Cortex of kidney (tissue), 1 donor: ENCODE measurements at places on chromosomes 7 and 10.

DNA sequence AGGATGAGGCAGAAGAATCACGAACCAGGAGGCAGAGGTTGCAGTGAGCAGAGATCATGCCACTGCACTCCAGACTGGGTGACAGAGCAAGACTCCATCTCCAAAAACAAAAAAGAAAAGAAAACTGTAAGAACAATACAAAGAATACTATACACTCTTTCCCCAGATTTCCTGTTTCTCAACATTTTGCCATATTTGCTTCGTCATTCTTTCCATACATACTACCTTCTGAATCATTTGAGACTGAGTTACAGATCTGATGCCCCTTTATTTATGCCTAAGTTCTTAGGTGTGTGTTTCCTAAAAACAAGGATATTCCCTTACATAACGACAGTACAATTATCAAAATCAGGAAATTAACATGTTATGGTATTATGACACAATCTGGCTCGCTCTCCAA is 168.4 kb upstream of the CELF2 start:
- no peak for DNase-seq

- DNase-seq = no peak
Measured at GRCh38 chr10:48389272-48389671, 82.8 kb downstream of the MAPK8 start.

DNA sequence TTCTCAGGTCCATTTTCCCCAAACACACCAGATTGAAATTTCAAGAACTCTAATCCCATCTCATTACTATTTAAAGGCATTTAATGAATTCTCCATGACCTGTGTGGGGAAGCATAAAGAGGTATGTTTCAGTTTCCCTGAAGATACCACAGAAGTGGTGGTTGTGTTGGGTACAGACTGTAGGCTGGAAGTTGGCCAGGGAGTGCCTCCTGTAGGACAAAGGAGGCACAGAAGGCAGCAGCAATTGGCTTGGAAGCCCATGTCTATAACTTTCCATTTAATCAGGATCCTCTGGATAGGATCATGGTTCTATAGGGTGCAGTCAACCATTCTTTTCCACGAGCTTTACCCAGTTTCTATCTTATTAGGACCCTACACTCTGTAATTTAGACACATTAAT is 8.6 kb upstream of the BET1 start:
- no peak for DNase-seq

DNA sequence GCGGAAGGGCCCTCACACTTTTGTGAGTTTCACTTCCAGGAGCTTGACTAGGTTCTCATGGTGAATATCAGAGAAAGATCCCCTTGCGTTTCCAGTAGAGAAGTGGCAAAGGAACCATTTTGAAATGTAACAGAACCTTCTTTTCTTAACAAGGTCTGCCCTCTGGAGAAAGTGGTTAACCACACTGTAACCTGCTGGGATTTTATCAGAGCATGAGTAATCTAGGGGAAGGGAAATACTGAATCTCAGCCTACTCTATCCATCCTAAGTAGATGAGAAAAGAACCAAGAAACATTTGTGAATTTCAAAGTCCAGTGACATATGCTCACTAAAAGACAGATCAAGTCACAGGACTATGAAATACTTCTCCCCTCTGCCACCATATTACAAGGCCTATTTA is 235.5 kb downstream of the ZEB1 start:
- no peak for DNase-seq

- no peak for DNase-seq
Measured at GRCh38 chr10:52442576-52442975, 128.5 kb downstream of the DKK1 start.

DNA sequence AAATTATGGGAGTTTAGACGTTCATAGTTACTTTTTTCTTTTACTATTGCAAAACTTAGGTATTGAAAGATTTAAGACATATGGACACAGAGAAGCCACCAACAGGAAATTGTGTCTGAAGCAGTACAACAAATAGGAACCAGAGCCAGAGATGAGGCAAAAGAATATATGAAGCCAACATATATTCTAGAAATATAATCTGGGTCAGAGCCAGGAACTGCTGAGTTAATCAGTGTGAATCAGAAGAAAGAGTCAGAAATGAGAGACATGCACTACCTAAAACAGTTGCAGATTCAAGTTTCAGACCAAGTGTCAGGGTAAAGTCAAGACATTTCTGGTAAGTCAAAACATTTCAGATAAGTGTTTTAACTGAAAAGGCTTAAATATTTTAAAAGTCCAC is 67.7 kb downstream of the DGKB start:
- DNase-seq = no peak

DNA sequence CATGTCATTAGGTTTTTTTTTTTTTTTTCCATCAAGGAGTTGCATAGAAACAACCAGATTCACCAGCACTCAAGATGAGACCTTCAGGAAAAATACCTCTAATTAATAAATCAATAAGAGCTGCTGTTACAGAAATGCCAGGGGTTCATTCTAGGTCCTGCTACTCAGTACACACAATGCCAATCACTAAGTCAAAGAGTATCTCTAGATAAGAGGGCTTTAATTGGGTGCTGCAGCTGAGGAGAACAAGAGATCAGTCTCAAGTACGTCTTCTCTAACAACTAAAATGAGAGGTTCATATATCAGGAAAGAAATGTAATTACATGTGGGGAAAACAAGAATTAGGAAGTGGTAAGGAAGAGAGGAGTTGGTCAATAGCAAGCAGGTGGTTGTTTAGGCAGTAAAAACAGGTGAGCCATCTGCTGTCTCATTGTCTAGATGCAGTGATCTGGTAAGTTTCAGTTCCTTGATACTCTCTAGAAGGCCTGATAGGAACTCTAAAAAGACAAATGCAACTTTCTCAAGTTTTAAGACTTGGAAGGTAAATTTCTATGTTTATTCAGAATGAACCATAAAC is 272.9 kb upstream of the ZWINT start:
- no peak for DNase-seq

- no peak for DNase-seq
Measured at GRCh38 chr10:131663351-131663750, 237.5 kb upstream of the PPP2R2D start.

- DNase-seq = no peak
Measured at GRCh38 chr10:3460420-3461128, 288.0 kb upstream of the PITRM1 start.

GRCh38 chr7:35718047-35718446 is 23.1 kb upstream of the HERPUD2 start:
- DNase-seq = no peak

- DNase-seq = no peak
Measured at GRCh38 chr10:14916600-14916999, 37.3 kb downstream of the DCLRE1C start.

- DNase-seq = no peak
Measured at GRCh38 chr7:35253460-35253709, 515 bp downstream of the TBX20 start.

DNA sequence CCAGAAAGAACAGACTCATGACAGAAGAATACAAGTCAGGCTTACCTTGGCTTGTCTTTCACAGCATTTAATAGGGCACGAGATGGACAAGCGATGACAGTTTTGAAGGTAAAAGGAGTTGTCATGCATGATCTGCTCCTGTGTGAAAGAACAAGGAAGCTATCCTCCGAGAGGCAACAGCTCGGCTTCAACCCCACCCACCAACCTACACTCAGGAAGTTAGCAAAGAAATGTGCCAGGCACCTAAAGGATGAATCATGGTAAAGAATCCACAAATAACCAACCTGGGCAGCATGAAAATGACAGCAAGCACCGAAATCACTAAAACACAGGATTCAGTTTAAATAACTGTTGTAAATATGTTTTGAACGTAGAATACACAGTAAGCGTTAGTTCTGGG is 700.2 kb downstream of the TYW1 start:
- no peak for DNase-seq

DNA sequence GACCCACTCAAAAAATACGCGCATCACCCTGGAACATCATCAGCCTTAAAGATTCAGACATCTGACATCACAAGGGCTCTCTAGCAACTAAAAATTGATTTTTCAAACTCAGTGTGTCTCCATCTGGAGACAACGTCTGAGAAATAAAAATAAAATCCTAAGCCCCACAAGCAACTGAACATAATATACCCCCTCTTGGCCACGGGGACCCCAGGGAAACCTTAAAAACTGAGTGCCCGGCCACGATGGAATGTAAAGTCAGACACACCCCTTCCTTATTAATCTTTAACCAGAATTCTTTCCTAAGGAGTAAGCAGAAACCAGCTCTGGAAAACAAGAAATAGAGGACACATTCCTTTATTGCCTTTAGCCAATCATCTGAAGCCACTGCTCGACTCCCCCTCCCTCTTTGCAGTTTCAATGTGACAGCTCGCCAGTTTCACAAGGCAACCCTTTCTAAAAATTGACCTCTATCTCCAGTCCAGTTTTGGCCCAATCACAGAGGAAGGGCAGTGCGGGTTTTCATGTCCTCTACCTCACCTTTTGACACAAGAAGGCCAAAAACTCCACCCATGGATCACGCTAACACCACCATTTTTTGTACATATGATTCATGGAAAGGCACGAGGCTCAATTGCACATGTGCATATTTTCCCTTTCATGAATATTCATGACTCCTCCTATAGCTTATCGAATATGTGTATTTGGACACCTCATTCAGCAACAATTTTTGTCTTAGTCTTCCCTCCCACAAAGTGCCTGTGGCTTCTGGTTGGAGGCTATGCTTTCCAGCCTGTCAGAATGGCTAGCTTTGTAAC is 24.2 kb downstream of the IFIT3 start:
- no peak for DNase-seq

- DNase-seq = no peak
Measured at GRCh38 chr10:61296161-61296560, 157.0 kb downstream of the TMEM26 start.

DNA sequence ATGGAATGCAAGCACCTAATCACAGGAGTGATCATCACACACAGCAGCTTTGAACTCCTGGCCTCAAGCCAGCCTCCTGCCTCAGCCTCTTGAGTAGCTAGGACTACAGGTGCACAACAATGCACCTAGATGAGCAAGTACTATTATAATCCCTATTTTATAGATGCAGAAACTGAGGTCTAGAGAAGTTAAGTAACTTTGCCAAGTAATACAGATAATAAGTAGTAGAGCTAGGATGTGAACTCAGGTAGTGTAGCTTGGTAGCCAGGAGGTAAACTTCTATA is 33.7 kb downstream of the DNAJC12 start:
- no peak for DNase-seq

DNA sequence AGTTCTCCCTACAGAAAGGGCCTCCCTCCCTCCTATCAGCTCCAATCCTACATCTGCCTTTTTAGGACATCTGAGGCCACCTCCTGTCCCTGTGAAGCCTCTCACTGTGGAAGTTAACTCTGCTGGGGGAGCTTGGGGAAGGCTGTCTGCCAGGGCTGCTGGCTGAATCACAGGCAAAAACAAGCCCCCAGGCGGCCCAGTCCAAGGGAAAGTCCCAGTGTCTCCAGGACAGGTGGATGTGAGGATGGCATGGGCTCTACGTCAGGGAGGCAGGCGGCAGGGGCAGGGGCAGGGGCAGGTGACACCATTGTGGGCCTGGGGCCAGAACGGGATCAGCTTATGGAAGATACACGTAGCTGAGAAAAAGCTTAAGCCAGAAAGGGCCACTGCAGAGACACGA is 240.2 kb downstream of the MAD1L1 start:
- DNase-seq = no peak

GRCh38 chr7:123789817-123790216 is 41.0 kb upstream of the WASL start:
- no peak for DNase-seq

DNA sequence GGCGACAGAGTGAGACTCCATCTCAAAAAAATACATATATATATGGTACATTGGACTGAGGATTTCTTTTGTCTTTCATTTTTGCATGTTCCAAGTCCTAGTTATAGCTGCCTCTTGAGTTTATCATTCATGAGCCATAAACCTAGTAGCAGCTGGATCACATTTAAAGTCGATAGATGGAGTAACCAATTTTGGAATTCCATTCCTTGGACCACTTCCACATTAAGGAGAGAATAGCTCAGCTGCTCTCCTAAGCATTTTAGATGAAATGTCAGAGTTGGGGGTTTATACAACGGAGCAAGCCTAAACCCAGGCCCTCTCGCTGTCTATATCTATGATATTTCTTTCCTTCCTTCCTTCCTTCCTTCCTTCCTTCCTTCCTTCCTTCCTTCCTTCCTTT is 141.2 kb downstream of the LYZL1 start:
- no peak for DNase-seq

GRCh38 chr10:113970641-113971040 is 73.0 kb upstream of the ADRB1 start:
- DNase-seq = no peak

DNA sequence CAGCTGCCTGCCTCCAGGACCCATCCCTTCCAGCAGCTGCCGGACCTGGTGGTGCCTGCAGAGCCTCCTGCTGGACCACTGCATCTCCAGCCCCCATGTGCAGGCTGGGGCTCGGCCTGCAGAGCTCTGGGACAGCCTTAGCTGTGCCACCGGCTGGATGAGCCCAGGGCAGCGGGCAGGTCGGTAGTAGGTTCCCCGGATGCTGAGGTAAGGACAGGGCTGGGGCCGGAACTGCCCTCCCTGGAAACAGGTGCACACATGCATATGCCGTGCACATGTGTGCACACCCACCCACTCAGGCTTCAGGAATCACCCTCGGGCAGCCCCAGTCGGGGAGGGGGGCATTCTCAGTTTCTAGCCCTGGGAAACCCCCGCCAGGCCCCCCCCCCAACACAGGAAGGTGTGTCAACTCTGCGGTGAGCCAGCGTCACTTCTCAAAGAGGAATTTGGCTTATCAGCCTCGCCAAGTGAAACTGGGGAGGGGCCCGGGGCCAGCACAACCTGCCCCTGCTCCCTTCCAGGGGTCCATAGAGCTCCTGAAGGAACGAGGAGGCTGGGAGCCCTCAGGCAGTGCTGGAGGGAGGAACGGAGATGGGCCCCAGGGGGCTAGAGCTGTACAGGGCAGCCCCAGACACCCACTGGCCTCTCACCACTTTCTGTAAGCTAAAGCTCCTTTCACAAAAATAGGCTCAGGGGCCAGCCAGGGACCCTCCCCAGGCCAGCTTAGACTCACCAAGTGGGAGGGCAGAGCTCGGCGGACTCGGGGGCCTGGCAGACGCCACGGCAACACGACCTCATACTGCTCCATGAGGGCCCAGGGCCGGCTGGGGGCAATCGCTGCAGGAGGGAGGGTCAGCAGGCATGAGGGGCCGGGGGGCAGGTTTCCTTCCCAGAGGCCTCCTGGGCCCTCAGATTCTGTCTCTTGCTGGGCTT is 1.7 kb downstream of the ADAM8 start:
- DNase-seq = no peak

GRCh38 chr10:15433850-15434537 is 62.9 kb upstream of the FAM171A1 start:
- no peak for DNase-seq

DNA sequence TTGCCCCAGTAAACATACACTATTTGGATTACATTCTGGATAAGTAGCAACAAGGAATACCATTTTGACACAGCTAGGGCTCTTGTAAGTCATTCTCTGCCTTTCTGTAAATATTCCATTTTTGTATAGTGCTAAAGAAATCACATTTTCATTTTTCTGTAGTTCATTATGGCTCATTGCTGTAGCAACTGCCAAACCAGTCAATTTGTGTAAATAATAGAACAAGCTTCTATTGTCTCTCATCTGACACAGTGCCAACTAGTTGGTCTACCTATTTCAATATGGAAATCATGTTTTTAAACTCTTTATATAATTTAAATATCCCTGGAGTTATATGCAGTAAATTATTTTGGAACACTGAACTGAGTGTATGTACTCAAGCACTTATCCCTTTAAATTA is 193.7 kb downstream of the RELN start:
- no peak for DNase-seq

- no peak for DNase-seq
Measured at GRCh38 chr7:55288070-55288824, 76.9 kb upstream of the LANCL2 start.

- DNase-seq = no peak
Measured at GRCh38 chr10:128852449-128852848, 614.6 kb upstream of the MGMT start.
